Mesothelial cell of epicardium (in vitro differentiated cells): ENCODE measurements at places on chromosomes 1 and 21. TPM values are rescaled to one million over a fixed set of nuclear protein-coding genes. Genes with fewer than 3 reads are reported as not detected.

DNA sequence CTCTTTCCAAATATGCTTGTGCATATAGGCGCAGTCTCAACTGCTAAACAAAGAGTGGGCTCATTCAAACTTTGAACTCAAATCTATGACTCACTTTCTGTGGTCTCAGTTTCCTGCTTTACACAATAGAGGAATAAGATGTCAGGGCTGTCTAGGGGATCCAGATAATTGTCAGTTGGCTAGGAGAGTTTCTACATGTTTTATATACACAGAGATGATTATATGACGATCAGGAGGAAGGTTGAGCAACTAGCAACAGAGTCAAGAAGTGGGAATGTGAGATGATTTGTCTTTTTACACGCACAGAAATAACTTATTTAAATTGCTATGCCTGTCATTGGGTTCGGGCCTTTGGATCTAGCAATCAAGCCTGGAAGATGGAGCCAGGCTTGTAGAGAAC lies 299.4 kb upstream of the LYPLAL1 start:
- no peak for DNase-seq

DNA sequence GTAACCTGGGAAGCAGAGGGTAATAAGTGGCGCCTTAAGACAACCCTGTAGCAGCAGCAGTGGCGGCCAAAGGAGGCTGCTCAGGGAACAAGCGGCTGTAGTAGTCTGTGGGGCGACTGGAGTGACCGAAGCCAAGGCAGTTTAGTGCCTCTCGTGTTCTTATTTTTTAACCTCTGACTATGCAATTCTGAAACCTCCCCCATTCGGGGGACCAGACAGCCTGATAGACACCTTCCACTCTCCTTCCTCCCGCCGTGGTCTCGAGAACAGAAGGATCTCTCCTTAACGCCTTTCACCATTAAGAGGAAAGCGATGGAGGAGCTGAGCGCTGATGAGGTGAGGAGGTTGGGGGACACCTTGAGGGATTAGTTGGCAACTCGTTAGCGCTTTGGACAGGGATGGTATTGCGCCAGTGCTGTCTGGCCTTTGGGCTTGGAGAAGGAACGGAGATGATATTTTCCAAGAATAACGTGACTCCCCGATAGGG lies 644 bp downstream of the UBE4B start:
- DNase-seq, result no peak

GRCh38 chr1:193694741-193695140 lies 508.3 kb upstream of the B3GALT2 start:
- DNase-seq, result no peak

Gene VAMP4
- total RNA-seq, result 8.1 to 8.5 TPM (median 8.4 TPM) in 3 replicates

Gene APOBEC4
- not detected in 3 replicates for total RNA-seq
